ENCODE measurements at places on chromosomes 5 and 9.
A peak's percentile ranks its signal among the peaks of the same experiment; 100 is the strongest.

- DNase-seq, result peak; percentile 68
These were observed 2.1 kb downstream of the ANP32B start for GRCh38 chr9:97985058-97985861.

DNA sequence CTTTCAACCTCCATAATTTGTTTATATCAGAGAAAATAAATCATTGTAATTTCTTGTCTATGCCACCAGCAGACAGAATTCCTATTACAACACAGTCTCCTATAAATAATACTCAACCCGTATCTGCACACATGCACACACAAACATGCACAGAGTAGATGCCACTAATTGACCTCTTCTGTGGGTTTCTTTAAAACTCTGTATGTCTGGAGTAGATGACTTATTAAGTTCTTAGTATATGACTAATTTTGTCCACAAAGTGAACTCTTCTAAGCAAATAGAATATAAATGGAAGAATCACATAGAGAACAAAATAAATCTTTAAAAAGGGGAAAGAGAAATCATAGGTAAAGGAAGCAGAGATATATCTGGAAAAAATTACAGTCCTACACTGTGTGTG is 452.3 kb downstream of the MTRR start:
- no peak for DNase-seq

DNA sequence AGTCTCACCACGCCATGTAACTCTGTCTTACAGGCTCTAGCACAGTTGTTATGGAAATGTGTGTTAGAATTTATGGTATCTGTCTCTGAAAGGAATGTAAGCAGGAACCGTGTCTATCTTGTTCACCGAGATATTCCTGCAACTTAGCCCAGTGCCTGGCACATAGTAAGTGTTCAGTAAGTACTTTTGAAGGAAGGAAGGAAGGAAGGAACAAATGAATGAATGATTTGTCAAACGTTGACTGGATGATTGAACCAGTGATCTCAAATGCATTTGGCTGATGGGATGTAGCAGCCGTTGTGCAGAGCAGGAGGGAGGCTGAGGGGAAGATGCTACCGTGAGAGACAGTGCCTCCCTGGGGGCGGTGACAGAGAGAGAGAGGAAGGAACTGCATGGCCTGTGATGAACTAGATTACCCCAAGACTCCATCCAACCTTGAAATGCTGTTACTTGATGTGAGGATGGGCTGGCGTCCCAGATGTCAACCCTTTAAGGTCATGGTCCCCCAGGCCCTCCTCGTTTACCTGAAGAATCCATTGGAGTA is 47.5 kb upstream of the PPARGC1B start:
- no peak for DNase-seq

DNA sequence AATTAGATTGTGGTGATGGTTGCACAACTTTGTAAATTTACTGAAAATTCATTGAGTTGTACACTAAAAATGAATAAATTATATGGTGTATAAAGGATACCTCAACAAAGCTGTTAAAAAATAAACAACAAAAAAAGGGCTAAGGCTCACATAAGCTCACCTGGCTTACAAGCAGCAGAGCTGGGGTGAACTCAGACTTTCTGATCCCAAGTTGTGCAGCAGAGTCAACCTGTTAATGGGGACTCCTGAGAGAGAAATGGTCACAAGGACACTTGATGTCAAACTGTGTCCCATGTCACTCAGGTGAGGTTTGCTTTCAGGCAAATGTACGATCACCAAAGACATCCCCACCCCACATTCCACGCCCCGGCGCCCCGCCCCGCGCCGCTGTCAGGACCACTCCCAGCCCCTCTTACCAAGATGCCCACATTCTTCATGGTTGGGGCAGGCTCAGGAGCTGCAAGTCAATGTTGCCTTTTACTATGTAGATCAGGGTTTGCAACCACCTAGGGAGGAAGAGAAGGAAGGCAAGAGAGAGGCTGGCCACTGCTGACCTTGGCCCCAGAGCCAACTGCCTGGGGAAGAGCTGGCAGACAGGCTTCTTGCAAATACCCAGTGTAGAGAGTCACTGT is 22.4 kb upstream of the SLC36A1 start:
- no peak for DNase-seq

DNA sequence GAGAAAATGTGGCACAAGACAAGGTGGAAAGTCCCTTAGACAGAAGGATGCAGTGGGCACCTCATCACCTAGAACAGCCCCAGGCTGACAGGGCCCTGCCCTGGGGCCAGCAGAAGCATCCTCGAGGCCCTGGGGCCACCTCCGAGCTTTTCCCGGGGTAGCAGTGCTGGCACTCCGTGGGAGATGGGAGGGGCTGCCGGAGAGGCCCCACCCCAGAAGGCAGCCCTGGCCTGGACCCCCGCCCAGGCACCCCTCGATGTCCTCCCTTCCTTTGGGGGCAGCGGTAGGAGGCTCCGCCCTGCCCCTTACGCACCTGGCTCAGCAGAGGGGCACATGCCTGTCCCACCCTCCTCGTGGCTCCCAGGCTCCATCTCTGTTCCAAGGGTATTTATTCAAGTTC is 17.7 kb upstream of the NSMF start:
- DNase-seq, result no peak

- no peak for DNase-seq
These were observed 213.4 kb downstream of the PRR16 start for GRCh38 chr5:120677481-120677880.

GRCh38 chr9:132409828-132410528 is at the start of gene CFAP77:
CFAP77 (plus strand) TSS chr9:132410211; CDS start chr9:132410272, 61 bp downstream.
- peak; percentile 74 for DNase-seq

DNA sequence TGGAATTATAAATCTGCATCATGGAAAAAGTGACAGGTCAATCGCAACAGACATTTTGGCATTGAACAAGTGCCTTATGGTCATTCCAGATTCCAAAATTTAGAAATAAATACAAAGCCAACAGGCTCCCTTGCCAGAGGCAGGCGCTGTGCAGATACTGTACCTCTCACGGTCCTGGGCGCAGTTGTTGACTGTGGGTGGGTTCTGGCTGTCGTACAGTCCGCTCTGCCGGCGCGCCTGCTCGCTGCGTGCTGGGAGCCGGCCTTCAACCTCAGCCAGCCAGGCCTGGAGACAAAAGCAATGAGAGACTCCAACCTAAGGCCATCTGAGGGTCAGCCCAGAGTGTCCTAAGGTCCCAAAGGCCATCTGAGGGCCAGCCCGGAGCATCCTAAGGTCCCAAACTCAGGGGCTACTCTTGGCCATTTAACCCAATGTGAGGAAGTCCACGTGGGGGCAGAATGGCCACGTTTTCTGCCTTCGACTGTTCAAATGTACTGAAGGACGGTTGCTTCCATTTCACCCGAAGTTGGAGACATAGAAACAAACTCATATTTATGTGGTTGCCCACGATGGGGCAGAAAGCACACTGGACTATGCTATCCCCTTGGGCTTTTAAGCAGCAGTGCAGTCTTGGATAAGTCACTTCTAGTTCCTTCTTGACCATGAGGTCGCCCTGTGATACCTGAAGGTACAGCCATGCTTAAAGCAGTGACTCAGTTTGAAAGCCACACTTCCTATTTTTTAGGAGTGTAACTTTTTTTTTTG is 65.2 kb downstream of the USP20 start:
- DNase-seq, result no peak

DNA sequence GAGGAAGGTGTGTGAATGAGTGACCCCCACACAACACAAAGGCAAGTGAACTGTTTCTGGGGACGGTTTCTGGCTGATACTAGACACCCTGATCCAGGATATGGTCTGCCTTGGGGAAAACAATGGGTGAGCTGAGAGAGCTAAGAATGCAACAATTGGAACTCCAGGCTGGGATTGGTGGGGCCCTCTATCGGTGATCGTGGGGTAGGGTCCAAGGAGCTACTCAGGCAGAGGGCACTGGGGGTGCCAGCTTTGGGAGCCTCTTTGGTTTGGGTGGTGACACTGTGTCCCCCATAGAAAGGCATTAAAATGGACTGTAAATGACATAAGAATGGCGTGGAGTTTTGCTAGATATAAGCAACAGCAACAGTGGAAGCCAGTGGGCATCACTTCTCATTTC is 439.1 kb downstream of the DMAC1 start:
- no peak for DNase-seq

DNA sequence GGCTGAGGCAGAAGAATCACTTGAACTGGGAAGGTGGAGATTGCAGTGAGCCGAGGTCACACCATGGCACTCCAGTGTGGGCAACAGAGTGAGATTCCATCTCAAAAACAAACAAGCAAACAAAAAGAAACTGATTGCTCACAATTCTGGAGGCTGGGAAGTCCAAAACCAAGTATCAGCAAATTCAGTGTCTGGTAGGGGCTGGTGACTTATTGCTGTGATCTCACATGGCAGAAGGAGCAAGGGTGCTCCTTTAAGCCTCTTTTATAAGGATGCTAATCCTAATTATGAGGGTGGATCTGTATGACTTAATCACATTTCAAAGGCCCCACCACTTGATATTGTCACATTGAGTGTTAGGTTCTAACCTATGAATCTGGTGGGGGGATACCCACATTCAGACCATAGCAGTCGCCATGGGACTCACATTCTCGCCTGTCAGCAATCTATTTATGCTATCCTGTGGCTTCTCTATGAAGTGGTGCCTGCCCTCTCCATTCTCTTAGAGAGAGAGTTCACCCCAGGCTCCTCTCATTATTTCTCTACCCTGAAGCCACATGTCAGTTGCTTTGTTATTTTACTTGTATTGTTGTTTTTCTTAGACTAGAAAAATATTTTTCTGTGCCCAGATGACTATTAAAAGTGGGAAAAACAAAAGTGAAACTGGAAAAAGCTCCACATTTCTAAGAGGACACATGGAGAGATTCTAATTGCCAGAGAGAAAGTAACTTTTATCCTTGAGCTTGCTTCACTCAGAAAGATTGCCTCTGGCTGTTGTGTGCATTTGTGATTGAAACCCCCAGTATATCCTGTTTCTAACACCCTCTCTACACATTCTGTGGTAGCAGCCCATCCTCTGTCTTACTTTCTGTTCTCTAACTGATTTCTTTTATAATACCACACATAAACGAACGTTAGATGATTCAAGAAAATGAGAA is 18.8 kb upstream of the PRLR start:
- no peak for DNase-seq

DNA sequence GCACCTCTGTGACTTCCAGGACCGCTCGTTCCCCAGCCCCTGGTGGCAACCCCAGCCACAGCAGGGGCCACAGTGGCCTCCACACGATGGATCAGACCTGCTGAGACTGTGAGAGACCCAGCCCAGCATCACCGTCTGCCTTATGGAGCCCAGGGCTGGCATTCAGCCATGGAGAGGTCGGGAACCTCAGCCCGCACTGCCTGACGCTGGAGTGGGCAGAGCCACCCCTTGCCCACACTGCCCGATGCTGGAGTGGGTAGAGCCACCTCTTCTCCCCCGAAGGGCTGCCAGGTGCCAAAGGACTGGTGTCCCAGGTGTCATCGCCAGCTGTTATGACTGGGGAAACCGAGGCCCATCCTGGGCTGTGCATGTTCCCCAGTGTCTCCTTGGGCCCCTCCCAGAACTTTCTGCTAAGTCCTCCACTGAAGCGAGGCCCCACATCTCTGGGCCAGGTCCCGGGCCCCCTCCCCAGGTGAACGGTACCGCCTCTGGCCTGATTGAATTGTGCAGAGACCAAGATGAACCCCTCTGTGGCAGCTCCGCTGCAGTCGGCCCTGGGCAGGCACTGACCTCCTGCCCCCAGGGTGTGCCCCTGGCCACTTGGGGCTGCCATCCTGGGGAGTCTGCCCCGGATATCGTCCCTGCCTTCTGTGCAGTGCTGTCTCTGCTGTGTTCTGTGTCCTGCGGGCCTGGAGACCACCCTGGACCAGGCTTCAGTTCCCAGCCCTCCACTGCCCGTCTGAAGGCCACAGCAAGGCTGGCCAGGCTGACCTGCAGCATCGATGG is 137.1 kb downstream of the ADAMTS2 start:
- DNase-seq, result no peak

- DNase-seq, result no peak
These were observed 129.9 kb downstream of the BOD1 start for GRCh38 chr5:173486355-173487225.

DNA sequence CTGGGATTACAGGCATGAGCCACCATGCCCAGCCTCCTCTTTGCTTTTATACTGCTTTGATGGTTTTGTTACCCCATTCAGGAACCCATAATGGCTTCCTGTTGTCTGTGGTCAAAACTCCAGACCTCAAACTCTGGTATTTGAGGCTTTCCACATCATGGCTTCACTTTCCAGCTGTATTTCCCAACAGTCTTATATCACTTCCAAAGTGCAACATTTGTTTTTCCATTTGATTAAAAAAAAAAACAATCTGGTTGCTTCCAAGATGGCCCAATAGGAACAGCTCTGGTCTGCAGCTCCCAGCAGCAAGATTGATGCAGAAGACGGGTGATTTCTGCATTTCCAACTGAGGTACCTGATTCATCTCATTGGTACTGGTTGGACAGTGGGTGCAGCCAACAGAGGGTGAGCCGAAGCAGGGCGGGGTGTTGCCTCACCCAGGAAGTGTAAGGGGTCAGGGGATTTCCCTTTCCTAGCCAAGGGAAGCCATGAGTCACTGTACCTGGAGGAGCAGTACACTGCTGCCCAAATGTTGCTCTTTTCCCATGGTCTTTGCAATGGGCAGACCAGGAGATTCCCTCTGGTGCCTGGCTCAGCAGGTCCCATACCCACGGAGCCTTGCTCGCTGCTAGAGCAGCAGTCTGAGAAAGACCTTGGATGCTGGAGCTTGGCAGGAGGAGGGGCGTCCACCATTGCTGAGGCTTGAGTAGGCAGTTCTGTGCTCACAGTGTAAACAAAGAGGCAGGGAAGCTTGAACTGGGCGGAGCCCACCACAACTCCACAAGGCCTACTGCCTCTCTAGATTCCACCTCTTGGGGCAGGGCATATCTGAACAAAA is 458.4 kb downstream of the KDM4C start:
- DNase-seq, result peak; percentile 60

DNA sequence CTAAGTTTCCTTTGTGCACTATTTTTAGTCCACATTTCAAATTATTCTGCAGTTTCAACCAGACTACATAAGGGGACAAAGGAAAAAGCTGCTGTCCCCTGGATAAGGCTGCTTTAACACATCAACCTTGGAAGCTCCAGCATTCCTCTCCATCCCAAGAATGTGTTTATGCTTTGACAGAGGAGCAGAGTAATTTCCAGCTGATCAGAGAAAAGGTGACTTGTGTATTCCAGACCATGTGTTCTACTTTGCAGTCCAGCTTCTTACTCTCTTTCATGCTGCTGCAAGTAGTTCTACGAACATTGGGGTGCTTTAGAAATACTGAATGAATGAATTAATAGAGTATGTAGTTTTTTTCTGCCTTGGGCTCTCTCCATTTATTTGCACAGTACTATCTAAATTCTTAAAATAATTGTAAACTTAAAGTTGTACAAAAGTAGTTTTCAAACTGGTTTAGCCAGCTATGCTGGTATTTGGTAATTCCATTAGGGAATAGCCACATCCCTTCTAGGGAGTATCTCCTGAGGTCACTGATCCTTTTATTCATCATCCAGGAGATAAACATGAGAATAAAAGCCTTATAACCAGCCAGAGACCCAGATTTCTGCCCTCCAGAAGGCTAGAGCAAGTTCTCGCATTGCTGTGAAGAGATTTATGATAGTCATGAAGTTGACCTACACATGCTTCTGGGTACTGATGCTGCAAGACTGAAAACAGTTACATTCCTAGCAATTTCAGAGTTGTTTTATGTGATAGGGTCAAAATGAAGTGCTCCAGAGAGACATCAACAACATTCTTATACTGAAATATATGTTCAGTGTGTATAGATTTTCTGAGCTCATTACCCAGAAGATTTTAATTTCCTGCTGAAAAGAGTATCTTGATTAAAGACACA is 215.2 kb downstream of the COMMD10 start:
- no peak for DNase-seq
